ENCODE measurements at places on chromosomes 7 and 10.

- no peak for DNase-seq
Measured at GRCh38 chr7:45515346-45515745, 58.8 kb upstream of the ADCY1 start.

GRCh38 chr7:142790555-142790954, 19.8 kb downstream of the PRSS2 start:
- DNase-seq, result no peak

DNA sequence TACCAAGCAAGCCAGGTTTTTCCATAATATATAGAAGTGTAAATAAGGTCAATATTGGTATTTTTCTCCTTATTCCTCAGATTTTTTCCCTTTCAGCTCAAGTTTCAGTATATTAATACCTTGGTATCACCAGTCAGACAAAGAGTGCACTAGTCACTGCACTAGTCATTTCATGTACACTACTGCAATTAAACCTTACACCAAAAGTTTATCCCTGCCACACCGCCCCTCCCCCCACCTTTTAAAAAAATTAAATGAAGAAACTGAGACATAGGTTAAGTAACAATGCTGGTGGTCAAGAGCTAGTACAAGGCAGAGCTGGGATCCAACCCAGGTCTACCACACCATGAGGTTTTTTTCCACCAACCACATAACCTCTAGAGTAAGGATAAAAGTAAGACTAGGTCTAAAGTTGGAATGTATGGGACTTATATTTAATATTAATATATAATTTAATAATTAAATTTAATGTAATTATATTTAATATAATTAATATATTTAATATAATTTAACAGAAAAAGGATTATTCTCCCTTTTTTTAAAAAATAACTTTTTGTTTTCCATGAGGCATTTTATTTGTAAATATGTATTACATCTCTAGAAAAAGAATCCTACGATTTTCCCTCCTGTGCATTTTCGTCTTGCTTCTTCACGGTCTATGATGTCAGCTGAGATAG, 68.5 kb downstream of the NT5C2 start:
- DNase-seq, result no peak

- no peak for DNase-seq
Measured at GRCh38 chr10:49408519-49409306, 12.8 kb upstream of the DRGX start.

GRCh38 chr10:125823663-125824251, 411 bp downstream of the BCCIP start:
- DNase-seq, result no peak

GRCh38 chr10:6363511-6363910, 160.8 kb downstream of the PFKFB3 start:
- no peak for DNase-seq

Data from Panc1 (cell line).